IMR-90 (cell line): ENCODE measurements at places on chromosomes 7 and 10. TPM values are rescaled to one million over a fixed set of nuclear protein-coding genes. Genes with fewer than 3 reads are reported as not detected.

Gene SHLD2
- 19.9 and 28.1 TPM in 2 replicates for total RNA-seq

Gene LRRC18
- total RNA-seq = not detected in 2 replicates

Gene ASB10
- total RNA-seq = not detected in 2 replicates

Gene HOXA4
- total RNA-seq = 0.36 and 1.1 TPM in 2 replicates

Gene BMPER
- total RNA-seq = 7.5 and 7.9 TPM in 2 replicates

Gene GIMAP5
- total RNA-seq = not detected in 2 replicates

Gene LRRC27
- total RNA-seq = 3.6 and 3.8 TPM in 2 replicates

Gene MIOS
- total RNA-seq = 32.4 and 40.3 TPM in 2 replicates

Gene ZNF467
- total RNA-seq = under 0.01 TPM in 1 of 2 replicates, not detected in the other

Gene ZNF680
- 3.9 and 7.8 TPM in 2 replicates for total RNA-seq

Gene NUPR2
- total RNA-seq = not detected in 2 replicates

- H3K27ac ChIP-seq = no peak overlapping the region
- DNase-seq = no peak
- no peaks in the 10 kb centered on the region; the same call in 1 of the 2 replicates for H3K27me3 ChIP-seq
- no peaks in the 10 kb centered on the region for H3K36me3 ChIP-seq
- H3K4me3 ChIP-seq = no peak overlapping the region
Observed at GRCh38 chr10:128059266-128059981, 66.8 kb downstream of the MKI67 start.

DNA sequence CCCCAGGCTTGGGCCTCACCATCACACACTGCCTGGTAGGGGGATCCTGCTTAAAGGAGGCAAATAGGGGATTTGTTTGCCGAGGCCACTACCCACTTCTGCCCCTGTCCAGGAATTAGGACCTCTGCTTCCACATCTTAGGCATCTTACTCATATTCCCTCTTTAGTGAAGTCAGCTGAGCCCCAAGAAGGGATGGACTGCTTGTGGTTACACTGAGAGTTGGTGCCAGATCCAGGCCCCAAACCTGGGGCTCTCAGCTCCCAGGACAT lies 1.6 kb upstream of the GPRIN2 start:
- no peaks in the 10 kb centered on the region; the same call in 1 of the 2 replicates for H3K4me1 ChIP-seq
- DNase-seq = no peak
- H3K27ac ChIP-seq = no peak overlapping the region
- H3K36me3 ChIP-seq = no peaks in the 10 kb centered on the region
- H3K27me3 ChIP-seq = peaks cover 73% of the 10 kb centered on the region

DNA sequence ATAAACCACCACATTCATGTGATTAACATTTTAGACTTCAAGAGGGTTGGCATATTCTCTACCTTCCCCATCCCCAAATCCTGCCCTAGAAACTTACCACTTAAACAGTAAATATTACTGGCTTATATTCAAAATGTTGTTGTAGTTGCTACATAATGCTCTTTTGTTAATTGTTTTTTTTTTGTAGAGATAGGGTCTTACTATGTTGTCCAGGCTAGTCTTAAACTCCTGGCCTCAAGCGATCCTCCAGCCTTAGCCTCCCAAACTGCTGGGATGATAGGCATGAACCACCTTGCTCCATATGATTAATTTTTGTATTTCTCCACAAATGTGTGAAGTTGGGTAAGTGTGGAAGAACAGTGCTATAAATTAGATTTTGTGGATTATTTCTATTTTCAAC lies 6.5 kb downstream of the PDK4 start:
- DNase-seq = no peak
- no peak overlapping the region for H3K4me3 ChIP-seq
- peaks cover 1% of the 10 kb centered on the region; the same call in 1 of the 2 replicates for H3K36me3 ChIP-seq
- no peak overlapping the region for H3K27ac ChIP-seq

GRCh38 chr7:66952343-66953043 lies 31.5 kb downstream of the TMEM248 start:
- no peak overlapping the region for H3K4me3 ChIP-seq
- H3K27me3 ChIP-seq = no peaks in the 10 kb centered on the region
- DNase-seq = peak; percentile 77
- peak overlapping the region; percentile 16 for H3K27ac ChIP-seq

DNA sequence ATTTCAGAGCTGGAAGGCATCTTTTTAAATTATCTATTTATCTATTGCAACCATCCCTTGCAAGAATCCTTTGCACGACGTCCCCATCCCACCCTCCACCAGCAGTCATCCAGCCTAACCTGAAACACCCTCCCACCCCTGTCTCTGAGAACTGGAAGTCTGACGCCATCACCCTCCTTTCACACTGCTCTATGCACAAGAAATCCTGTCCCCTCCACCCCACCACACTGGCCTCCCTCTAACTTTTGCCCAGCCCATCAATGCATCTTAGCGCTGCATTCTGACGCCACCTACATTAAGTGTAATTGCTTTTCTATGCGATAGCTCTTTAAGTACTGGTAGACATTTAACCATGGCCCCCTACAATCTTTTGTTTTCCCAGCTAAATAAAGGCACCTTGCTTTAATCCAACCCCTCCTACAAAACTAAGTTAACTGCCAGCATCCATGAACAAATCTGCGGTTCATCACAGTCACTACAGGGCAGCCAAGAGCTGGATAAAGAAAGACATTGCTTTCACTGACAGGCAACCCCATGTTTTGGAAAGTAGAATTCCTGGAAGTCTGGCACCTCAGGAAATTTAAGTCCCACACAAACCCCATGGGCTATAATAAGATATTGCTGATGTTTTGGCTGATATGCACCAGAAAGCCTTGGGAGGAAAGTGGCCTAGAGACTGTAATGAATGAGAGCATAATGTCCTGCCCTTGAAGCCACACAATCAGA lies 128.0 kb downstream of the GLI3 start:
- H3K36me3 ChIP-seq = peaks cover 7% of the 10 kb centered on the region; the same call in 1 of the 2 replicates
- no peak overlapping the region for H3K4me3 ChIP-seq
- no peak overlapping the region for H3K27ac ChIP-seq
- DNase-seq = no peak
- no peaks in the 10 kb centered on the region for H3K27me3 ChIP-seq

DNA sequence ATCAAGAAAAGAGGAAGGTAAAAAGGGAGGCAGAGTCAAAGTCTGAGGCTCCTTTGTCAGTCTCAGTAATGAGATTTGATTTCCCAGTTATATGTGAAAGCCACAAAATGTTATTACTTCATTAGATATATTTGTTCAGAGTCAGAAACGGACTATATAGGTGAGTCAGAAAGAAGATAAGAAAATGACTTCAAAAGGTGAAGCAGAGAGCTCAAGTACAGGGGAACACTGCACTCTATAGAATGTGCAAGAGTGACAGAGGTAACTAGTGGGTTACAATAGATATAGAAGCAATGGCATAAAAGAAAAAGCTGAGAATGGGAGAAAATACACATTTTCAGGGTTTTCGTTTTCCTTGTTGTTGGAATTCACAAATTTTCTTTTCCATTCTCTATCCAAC lies 43.3 kb downstream of the DGKB start:
- no peak overlapping the region for H3K27ac ChIP-seq
- no peaks in the 10 kb centered on the region for H3K36me3 ChIP-seq
- H3K4me1 ChIP-seq = no peaks in the 10 kb centered on the region
- no peak for DNase-seq

- H3K27me3 ChIP-seq = no peaks in the 10 kb centered on the region
- peak overlapping the region; percentile 98 for H3K27ac ChIP-seq
- peak overlapping the region; percentile 91 for H3K4me3 ChIP-seq
- DNase-seq = peak; percentile 36
- peaks cover 12% of the 10 kb centered on the region for H3K4me1 ChIP-seq
- peaks cover 41% of the 10 kb centered on the region for H3K36me3 ChIP-seq
Observed at GRCh38 chr7:5528071-5528814, 104.6 kb upstream of the TNRC18 start.

DNA sequence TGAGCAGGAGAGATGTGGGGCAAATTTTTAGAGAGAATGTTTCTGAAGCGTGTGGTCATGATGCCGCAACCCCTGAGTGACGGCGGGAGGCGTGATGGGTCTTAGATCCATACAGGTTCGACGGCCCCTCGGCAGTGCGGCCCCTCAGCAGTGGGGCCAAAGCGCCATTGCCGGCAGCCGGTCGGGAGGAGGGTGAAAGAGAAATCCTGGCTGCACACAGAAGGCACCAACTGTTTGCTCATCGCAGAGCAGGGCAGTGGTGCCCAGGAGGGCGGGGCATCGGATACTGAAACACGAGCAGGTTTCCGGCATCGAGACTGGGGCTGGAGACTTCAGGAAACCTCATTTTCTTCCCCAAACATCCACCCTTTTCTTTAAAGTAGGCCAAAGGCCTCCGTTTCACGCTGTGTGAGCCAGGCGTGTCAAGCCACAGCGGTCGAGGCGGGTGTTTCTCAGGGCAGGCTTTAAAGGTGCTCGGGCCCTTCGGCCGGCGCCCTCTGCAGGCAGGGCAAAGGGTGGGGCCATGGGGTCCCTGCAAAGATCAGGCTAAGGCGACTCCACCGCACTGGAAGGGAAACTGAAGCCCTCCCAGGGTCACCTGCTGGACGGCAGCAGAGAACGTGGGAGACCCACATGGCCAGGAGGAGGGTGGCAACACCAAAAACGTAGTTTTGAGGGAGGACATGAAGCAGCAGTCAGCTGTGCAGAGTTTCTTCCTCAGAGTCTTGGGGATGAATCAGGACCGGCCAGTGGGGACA lies 42.0 kb upstream of the PPP2R2D start:
- H3K27me3 ChIP-seq = no peaks in the 10 kb centered on the region
- H3K27ac ChIP-seq = no peak overlapping the region
- no peak for DNase-seq
- H3K4me1 ChIP-seq = no peaks in the 10 kb centered on the region

DNA sequence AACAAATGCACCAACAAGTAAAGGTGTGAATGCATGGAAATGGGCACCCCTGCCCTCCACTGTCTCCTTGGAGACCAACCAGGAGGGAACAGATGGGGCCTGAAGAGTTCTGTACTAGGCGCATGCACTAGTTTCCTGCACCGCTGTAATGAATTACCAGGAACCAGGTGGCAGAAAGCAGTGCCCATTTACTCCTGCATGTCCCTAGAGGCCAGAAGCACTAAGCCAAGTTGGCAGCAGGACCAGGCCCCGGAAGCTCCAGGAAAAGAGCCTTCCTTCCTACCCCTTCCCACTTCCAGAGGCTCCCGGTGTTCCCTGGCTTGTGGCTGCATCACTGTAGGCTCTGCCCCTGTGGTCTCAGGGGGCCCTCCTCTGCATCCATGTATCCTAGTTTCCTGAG lies 237.5 kb upstream of the PPP2R2D start:
- no peaks in the 10 kb centered on the region for H3K36me3 ChIP-seq
- H3K27ac ChIP-seq = no peak overlapping the region
- H3K4me3 ChIP-seq = no peak overlapping the region
- DNase-seq = no peak
- no peaks in the 10 kb centered on the region for H3K27me3 ChIP-seq

GRCh38 chr10:129481641-129482040 lies 14.6 kb downstream of the MGMT start:
- no peak overlapping the region for H3K4me3 ChIP-seq
- DNase-seq = no peak
- H3K27ac ChIP-seq = no peak overlapping the region
- H3K27me3 ChIP-seq = no peaks in the 10 kb centered on the region

DNA sequence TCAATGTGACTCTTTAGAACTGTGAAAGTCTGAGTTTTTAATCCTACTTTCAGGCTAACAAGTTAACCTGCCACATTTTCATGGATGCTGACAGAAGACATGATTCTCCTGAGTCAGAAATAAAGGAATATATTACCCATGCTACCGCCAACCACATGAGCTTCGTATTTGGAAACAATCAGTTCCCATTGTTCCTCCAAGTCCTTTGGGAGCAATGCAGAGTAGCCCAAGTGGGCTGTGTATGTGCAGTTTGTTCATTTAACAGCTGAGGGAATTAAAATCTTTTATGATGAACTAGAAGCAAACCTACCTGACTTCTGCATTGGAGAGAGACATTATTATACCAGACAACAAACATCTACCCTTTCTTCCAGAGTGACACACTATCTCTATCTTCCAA lies 169.3 kb upstream of the BET1 start:
- no peak overlapping the region for H3K4me3 ChIP-seq
- no peaks in the 10 kb centered on the region; the same call in 1 of the 2 replicates for H3K4me1 ChIP-seq
- H3K27me3 ChIP-seq = no peaks in the 10 kb centered on the region
- no peak for DNase-seq
- no peak overlapping the region for H3K27ac ChIP-seq
